ENCODE measurements at places on chromosomes 4 and X.

DNA sequence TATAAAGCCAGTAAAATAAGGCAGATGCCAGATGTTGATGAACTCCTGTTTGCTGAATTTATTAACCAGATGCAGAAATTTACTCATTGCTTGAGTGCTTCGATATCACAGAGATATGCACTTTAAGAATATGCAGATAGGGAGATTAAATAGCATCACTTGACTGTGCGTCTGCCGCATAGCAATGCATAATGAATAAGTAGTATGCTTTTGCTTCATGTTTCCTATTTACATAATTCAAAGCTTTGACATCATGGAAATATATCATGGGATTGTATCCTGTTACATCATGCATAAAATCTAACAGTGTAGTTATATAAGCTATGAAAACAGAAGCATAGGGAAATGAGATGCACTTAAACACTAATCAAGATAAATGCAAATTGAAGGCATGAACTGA lies 45.9 kb downstream of the VEGFC start:
- no peak for DNase-seq

DNA sequence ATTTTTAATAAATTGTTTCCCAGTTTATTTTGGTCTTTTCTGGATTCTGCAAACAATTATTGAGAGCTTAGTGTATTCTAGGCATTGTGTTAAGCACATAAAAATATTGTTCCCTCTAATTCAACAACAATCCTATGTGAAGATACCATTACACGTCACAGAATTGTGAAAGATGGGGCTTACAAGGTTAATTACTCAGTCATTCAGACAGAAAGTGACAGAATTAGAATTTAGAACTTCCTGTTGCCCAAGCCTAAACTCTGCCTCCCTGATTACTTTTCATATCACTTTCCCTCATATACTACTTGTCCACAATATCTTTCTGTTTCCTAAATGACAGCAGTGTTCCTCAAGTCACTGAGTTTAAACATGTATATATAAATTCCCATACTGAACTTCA lies 186.7 kb upstream of the VEGFC start:
- DNase-seq = no peak

DNA sequence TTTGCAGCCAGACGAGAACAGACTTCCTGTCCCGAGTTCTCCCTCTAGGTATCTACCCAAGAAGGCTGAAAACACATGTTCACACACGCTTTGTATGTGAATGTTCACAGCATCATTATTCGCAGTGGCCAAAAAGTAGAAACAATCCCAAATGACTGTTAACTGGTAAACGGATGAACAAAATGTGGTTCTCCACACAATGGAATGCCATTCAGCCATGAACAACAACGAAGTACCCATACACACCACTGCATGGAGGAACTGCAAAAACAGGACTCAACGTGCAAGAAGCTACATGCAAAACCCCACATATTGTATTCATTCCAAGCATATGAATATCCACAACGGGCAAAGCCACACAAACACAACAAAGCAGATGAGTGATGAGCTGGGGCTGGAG lies 45.0 kb downstream of the PDHA1 start:
- no peak for DNase-seq

- no peak for DNase-seq
Measured at GRCh38 chrX:74104356-74105015, 199.5 kb upstream of the ZCCHC13 start.

DNA sequence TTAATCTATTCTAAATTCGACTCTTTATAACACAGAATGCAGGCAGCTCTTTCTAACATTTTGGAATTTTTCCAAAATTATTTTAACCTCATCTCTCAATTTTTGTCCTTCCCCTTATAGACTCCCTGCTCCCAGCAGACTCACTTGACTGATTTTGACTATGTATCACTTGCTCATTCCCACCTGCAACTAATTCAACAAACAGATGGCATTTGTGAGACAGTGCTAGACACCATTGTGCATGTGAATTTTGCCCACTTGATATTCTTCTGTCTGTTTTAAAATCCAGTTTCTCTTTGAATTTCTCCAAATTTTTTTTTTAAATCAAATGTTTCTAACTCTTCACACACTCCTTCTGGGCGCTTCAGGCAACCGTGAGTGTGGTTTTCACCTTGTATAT lies 1534.0 kb downstream of the PCDH7 start:
- no peak for DNase-seq

- DNase-seq = no peak
Measured at GRCh38 chr4:181364504-181364903, 878.7 kb upstream of the TENM3 start.

GRCh38 chr4:11566444-11567022 lies 137.8 kb upstream of the HS3ST1 start:
- DNase-seq = no peak

DNA sequence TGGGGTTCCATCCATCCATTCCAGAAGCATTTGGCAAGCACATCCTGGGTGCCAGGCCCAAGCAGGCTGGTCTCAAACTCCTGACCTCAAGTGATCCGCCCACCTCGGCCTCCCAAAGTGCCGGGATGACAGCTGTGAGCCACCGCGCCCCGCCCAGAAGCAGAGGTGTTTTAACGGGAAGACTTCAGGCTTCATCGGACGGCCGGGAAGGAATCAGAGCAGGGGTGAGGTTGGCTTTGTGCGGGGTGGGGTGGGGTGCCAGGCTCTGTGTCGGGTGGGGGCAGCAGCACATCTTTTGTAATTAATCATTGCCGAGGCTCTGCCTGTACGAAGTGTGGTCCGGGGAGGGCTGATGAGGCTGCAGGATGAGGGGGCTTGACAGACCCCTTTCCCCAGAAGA lies 5.1 kb upstream of the SLC25A6 start:
- DNase-seq = no peak

- DNase-seq = peak; percentile 9
Measured at GRCh38 chrX:121958886-121959285, 911.5 kb downstream of the GLUD2 start.

- no peak for DNase-seq
Measured at GRCh38 chrX:72272868-72273267, 4.2 kb downstream of the RPS4X start.

DNA sequence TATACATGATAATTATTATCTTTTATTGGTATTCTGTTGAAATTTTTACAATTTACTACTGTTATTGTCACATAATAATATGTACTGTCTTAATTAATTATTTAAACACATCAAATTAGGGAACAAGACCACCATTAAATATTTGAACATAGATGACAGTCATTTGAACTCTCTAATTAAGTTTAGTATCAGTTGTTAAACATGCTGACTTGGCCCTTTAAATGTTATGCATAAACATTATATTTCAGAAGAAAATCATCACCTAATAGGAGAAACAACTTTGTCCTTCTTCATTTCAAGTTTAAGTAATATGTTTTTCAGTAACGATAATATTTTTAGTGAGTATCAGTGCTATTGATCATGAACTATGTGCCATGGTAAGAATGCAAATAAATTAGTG lies 623.5 kb upstream of the GNPDA2 start:
- DNase-seq = no peak

GRCh38 chr4:27176400-27176799 lies 315.8 kb downstream of the STIM2 start:
- no peak for DNase-seq

GRCh38 chrX:47502316-47503125 lies 19.5 kb upstream of the ZNF41 start:
- DNase-seq = no peak

GRCh38 chr4:96009427-96010119 lies 169.7 kb downstream of the PDHA2 start:
- DNase-seq = no peak

DNA sequence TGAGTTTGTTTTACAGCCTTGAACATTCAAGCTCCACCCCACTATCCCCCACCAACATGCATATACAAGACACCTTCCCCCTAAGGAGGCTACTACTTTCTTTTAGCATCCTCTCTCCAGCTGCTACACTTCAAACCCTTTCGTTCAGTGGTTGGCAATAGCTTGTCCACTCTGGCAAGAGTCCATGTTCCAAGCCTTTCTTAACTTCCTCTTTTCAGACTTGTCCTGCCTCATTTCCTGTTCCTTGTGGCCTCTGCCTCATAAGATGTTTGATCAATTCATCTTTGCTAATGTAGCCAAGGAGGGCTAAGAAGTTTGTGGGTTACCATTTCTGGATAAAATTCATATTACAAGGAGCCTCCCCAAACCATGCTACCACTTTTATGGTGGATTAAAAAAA lies 20.8 kb upstream of the ZCCHC12 start:
- DNase-seq = no peak

- no peak for DNase-seq
Measured at GRCh38 chrX:143853488-143853887, 30.4 kb upstream of the UBE2NL start.

DNA sequence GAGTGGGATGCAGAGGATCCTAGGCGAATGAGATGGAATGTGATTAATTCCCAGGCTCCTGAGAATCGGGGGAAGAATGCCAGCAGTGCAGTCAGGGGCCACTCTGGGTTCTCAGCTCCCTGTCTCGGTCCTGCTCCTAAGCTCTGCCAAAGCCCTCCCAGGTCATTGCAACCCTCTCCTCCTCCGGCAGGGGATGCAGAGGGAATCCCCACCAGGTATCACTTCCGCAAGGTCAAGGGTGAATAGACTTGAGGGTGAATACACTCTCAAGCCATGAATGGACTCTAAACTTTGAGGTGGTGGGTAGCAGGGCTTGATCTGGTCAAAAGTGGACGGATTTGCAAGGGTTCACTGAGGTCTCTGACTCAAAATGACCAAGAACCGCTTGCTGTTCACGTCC lies 139.3 kb upstream of the MXRA5 start:
- no peak for DNase-seq

- DNase-seq = peak; percentile 82
Measured at GRCh38 chrX:19747652-19748610, 139.5 kb downstream of the SH3KBP1 start.

GRCh38 chr4:12137575-12137974 lies 708.9 kb upstream of the HS3ST1 start:
- DNase-seq = no peak

DNA sequence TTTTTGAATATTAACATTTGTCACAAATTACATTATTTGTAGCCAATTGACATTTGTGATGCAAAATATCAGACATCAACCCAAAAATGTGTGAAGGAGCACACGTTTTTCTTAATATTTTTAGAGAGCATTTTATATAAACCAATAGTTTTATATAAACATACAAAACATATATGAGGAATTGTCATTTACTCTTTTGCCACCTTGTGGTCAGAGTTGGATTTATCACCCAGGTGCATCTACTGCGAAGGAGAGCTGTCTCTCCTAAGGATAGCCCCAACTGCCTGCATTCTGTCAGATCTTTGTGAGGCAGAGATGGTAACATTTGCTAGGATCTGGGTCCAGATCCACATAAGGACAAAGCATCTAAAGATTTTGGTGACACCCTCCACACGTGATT lies 2.5 kb upstream of the USP27X start:
- DNase-seq = peak; percentile 34

GRCh38 chr4:174214101-174214878 lies 69.2 kb downstream of the FBXO8 start:
- peak; percentile 6 for DNase-seq

- DNase-seq = no peak
Measured at GRCh38 chrX:6026980-6027379, 201.7 kb downstream of the NLGN4X start.

DNA sequence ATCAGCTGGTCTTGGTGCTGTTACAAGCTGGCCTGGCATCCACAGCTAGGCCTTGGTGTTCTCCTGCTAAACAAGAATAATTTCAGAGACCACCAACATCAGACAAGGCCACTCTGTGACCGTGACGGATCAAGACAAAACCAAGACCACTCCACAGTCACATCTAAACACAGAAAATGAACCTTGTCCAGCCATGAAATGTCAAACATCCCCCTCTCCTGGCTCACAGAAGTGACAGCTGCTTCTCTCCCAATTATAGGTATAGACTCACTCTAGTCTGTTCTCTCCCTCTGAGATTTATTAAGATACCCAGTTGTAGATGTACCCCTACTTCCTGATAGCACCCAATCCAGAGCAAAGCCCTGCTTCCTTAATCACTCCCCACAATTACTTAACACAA lies 40.4 kb downstream of the EFHC2 start:
- DNase-seq = no peak

DNA sequence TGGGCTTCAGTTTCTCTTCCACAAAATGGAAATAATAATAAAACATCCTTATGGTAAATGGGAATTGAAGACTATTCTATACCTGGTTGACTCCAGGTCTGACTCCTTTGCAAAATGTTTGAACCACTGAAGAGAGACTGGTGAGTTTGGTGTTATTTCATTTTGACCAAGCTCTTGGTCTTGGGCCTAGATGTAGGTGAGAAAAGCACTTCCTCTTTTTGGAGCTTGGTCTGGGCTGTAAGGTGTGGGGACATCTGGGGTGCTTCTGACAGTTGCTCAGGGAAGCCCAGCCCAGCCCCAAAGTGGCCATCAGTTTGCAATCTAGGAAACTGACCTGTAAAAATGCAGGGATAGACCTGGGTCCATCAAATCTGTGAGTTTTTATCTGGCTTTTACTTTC lies 26.8 kb upstream of the SOD3 start:
- DNase-seq = no peak

- no peak for DNase-seq
Measured at GRCh38 chr4:151266497-151266896, 10.5 kb upstream of the PRSS48 start.

GRCh38 chr4:112093636-112094202 lies 51.5 kb upstream of the FAM241A start:
- no peak for DNase-seq

- no peak for DNase-seq
Measured at GRCh38 chr4:74023709-74024108, 14.8 kb downstream of the CXCL3 start.

- DNase-seq = no peak
Measured at GRCh38 chrX:150506486-150506885, 61.9 kb upstream of the MTM1 start.

GRCh38 chr4:121096629-121097028 lies 24.3 kb upstream of the NDNF start:
- no peak for DNase-seq

GRCh38 chrX:101163166-101163565 lies 56.4 kb upstream of the DRP2 start:
- DNase-seq = no peak

DNA sequence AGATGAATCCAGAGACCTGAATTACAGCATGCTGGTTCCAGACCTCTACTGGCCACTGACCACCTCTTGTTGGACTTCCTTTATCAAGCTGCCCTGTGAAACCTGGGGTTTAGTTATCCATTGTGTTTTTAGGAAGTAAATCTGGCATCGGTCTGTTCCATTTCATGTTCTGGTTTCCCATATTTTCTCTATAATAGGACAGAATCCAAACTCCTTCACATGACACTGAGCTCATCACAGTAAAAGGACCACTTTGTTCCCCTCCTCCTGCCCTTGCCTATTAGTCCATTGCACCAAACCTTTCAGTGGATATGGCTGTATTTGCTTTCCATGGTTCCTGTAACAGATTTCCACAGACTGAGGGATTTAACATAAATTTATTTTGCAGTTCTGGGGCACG lies 4.0 kb downstream of the MFAP3L start:
- no peak for DNase-seq

DNA sequence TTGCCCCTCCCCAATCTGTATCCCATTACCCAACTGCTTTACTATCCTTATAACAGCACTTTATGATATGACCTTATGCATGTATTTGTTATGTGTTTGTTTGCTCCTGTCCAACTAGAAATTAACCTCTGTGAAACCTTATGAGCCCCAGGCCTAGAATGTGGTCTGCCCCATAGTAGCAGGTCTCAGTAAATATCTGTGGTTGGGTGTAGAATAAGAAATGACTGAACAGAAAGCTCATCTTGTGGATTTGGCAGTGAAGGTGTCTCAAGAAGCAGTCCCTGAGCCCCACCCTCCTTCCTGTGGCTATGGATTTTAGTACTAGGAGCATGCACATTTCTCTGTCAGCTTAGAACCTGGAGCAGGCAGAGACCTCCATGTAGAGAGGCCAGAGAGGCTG lies 229.0 kb upstream of the LCORL start:
- no peak for DNase-seq

- DNase-seq = no peak
Measured at GRCh38 chr4:123667496-123667895, 270.9 kb downstream of the SPRY1 start.

Data from activated CD4-positive, alpha-beta T cell treated with anti-CD3 and anti-CD28 coated beads, Interleukin-2, Interleukin-4, amounts not matched to agents 100 ng/mL and 50 ng/mL, durations not matched to agents 16 hours and 8 hours (primary cell).